ENCODE measurements at places on chromosomes 16 and 17.

- no peak for DNase-seq
Measured at GRCh38 chr16:27781981-27782880, 232.3 kb downstream of the KATNIP start.

DNA sequence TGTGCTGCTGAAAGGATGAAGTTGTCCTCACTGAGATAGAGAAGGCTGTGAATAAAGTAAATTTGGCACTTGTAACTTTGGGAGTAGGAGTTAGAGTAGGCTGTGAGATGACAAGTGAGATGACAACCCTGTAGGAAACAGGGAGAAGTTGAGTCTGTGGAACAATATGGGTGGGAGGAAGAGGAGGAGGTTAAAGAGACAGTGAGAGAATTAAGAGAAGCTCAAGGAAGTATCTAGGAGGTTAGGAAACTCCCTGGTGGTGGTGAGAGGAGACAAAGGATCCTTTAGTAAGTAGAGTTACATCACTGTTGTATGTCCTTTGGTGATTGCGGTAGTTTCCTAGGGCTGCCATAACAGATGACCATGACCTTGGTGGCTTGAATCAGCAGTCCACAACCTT, 10.7 kb upstream of the HSD17B2 start:
- no peak for DNase-seq

- no peak for DNase-seq
Measured at GRCh38 chr17:42803074-42803883, 4.6 kb downstream of the CNTD1 start.

DNA sequence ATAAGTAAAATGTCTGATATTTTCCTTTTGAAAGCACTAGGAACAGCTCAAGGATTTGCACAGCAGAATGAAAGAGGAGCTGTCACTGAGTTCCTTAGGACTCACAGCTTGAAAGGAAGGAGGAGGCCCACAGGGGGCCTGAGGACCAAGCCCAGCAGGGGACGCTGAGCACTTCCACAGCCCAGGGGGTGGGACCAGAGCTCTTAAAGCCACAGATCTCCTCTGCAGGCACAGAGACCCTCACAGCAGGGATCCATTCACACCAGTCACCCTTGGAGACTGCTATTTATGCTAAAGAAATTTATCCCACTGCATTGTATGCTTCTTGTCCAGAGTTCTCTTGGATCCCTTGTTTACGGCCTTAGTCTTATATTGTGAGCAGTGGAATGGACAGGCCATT, 253.3 kb downstream of the STX8 start:
- DNase-seq, result no peak

- no peak for DNase-seq
Measured at GRCh38 chr17:14294876-14295275, 6.0 kb upstream of the HS3ST3B1 start.

GRCh38 chr17:34389126-34389750, 26.2 kb upstream of the CCL1 start:
- no peak for DNase-seq

- DNase-seq, result no peak
Measured at GRCh38 chr17:60473788-60474187, 51.5 kb downstream of the CHCT1 start.

DNA sequence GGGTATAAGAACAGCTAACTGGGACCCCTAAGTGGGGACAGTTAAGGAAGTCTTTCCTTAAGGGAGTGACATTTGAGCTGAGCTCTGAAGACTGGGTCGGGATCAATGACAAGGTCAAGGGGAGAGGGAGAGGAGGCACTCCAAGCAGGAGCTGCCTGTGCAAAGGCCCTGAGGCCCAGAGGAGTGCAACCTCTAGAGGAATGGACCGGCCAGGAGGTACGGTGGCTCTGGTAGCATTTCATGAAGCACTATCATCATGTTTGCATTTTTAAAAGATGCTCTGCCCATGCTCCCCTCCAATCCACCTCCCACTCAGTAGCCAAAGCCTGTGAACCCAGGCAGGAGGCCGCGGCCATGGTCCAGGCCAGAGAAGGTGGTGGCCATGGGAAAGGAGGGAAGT, 27.4 kb downstream of the RBFOX3 start:
- no peak for DNase-seq

GRCh38 chr16:56700195-56700594, 17.9 kb downstream of the MT1X start:
- DNase-seq, result no peak

DNA sequence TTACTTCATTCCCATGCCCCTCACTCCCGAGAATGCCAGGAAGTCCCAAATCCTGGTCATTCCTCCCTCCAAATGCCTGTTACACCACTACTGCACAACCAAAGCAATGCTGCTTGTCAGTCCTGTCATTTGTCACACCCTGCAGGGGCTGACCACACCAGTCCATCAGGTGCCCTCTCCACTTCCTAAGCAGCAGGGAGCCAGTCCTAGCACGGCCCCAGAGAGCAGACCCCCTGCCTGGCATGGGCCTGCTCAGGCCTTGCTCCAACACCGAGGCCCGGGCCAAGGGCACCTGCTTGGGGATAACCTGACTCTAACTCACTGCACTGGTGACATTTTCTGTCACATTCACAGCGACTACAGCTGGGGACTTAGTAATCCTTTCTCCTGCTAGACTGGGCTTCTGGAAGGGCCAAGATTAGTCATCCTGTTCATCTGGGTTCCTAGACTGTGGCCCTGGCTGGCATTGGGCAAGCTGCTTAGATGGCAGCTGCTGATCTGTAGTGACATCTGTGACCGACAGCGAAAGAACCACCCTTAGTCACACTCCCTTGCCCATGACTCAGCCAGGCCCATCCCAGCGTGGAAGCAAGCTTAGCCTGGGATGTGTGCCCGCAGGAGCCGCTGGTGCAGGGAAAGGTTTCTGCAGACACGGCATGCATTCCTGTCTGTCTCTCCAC, 5.4 kb downstream of the ALYREF start:
- DNase-seq, result no peak

GRCh38 chr16:86219655-86220445, 290.5 kb upstream of the FOXF1 start:
- no peak for DNase-seq

GRCh38 chr16:10870808-10871156, 6.2 kb upstream of the CIITA start:
- DNase-seq, result no peak

GRCh38 chr17:41870627-41871026, 5.4 kb upstream of the KLHL11 start:
- no peak for DNase-seq

- DNase-seq, result peak; percentile 69
Measured at GRCh38 chr16:74601126-74601871, 5.6 kb downstream of the GLG1 start.

GRCh38 chr16:80580109-80580832, 39.5 kb downstream of the DYNLRB2 start:
- DNase-seq, result peak; percentile 84

DNA sequence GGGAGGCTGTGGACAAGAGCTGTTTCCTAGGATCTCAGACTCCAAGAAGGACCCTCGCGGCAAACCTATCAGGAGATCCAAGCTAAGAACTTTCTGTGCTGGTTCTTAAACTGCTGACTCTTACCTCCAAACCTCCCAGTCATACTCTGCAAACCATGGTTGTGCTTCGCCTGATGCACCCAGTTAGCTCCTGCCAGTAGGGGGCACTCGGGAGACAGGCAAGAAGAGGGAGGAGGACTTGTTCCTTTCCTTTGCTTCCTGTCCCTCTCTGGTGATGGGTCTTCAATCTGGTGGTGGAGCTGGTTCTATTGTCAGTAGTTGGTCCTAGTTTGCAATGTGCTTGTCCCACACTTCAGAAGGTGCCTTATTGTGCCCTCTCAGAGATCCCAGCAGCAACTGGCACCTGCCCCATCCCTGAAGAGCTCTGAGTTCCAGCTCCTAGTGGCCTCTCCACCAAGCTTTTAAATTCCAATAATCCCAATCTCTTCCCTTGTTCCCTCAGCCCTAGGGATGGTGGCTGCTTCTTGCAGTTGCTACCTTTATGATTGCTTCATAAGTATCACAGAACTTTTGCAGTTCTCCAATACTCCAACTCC, 113.5 kb upstream of the RPL38 start:
- DNase-seq, result peak; percentile 64
